Renal pelvis (tissue), 12 donors: ENCODE measurements at places on chromosomes 12 and 14.

DNA sequence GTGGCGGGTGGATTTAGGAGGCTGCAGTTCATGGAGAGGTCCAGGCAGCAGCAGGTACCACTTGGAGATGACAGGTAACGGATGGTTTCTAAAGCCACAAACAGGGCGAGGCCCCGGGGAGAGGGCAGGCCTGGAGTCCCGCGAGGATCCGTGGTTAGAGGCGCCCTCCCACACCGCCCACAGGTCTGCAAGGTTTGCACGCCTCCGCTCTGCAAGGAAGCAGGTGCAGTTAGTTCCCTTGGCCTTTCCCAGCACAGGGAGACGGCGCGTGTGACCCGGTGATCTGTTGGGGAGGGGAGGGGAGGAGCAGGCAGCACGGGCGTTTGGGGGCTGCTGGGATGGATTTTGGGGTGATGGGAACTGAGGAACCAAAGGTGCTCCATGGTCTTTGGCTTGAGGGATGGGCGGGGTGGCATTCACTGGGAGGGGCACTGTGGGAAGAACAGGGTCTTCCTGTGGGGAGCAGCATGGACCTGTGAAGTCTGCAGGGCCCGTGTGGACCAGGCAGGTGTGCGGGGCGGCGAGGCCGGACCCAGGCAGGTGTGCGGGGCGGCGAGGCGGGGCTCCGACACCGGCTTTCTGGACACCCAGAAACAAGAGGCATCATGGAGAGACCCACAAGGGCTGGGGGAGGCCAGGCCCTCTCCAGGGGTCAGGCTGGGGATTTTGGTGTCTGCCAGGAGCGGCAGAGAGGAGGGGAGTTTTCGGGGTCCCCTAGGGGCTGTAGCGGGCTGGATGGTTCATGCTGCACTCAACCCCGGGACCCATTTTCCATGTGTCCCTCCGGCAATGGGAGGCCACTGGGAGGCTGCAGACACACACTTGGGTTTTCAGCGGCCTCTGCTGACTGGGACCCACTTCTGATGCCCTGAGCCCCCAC, 29.1 kb downstream of the NOC4L start:
- DNase-seq, result no peak

- DNase-seq, result peak; percentile 69
Observed at GRCh38 chr12:5083955-5084849, 40.5 kb downstream of the KCNA5 start.

DNA sequence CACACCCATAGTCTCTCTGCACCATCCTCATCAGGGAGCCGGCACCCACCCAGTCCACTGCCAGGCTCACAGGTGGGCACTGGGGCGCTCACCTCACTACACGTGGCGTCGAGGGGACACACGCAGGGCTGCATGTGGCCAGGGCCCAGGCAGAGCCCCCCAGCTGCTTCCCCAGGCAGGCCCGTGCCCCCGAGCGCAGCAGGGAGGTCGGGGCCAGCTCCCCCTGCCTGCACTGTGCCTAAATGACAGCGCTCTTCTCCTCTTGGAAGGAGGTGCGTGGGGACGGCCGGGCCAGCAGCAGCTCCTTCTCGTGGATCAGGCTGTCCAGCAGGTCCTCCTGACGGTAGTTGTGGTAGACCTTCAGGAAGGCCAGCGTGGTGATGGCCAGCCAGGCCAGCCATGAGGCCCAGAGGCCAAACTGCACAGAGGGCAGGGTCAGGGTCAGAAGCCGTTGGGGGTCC, 11.3 kb downstream of the TMEM179 start:
- DNase-seq, result no peak

GRCh38 chr14:37584211-37585100, 10.6 kb downstream of the FOXA1 start:
- no peak for DNase-seq

GRCh38 chr14:61491876-61492434, 170.6 kb downstream of the PRKCH start:
- DNase-seq, result no peak

DNA sequence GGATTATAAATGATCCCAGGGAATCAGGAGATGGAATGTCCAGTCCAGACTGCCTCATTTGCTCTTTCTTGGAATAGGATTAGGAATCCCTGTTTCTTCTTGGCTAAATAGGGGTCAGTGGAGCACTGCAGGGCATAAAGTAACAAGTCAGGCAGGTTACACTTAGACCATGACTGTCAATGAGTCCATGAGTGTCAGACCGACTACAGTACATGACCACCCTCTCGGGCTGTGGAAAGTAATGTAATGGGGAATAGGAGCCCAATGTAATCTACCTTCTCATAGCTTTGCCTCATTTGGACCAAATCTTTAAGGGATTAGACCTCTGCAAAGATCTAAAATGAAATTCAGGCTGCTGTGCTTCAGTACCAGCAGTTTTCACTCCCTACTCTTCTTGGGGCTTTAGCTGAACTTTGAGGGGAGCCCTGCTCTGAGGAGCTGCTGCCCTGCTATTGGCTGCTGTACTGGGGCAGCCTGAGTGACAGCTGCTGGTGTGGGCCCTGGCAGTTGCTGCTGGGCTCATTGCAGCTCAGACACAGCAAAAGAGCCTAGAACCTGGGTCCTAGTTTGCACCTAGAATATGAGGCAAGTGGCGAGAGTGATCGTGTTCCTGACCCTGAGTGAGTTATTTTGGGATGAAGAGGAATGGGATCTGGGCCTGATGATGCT, 62.2 kb upstream of the OR4E1 start:
- no peak for DNase-seq

- DNase-seq, result no peak
Observed at GRCh38 chr14:55911776-55912175, 206.4 kb upstream of the PELI2 start.
